Naive thymus-derived CD4-positive, alpha-beta T cell (primary cell): ENCODE measurements at places on chromosomes 4 and X. TPM values are rescaled to one million over a fixed set of nuclear protein-coding genes. Genes with fewer than 3 reads are reported as not detected.

The CSAG2 gene
- not detected for total RNA-seq

The TBC1D25 gene
- total RNA-seq, result 19.8 and 20.2 TPM in 2 replicates

The CDS1 gene
- 0.70 TPM for total RNA-seq

The NLGN3 gene
- 1.8 and 2.3 TPM in 2 replicates for total RNA-seq

The C4orf50 gene
- total RNA-seq, result 0.54 TPM

The PHEX gene
- 0.08 TPM for total RNA-seq

The XKRX gene
- 1.5 TPM for total RNA-seq

The VCX2 gene
- total RNA-seq, result not detected
